ENCODE measurements at places on chromosomes 5 and 9.

DNA sequence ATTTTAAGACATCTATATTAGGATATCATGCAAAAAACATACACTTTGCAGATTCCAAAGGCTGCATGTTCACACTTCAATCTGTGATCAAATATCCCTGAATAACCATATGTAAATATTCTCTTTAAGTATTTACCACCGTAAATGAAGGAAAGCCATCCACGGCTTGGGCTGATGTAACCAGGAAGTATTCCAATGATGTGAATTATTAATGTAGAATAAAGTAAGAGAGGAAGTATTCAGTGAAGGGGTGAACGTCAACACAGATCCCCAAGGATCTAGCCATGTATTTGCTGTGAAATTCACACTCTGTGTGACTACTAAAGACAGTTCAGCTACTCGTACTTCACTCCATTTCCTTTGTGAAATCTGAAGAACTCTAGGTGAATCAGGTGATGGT, 75.2 kb downstream of the CDH6 start:
- DNase-seq: peak; percentile 27

DNA sequence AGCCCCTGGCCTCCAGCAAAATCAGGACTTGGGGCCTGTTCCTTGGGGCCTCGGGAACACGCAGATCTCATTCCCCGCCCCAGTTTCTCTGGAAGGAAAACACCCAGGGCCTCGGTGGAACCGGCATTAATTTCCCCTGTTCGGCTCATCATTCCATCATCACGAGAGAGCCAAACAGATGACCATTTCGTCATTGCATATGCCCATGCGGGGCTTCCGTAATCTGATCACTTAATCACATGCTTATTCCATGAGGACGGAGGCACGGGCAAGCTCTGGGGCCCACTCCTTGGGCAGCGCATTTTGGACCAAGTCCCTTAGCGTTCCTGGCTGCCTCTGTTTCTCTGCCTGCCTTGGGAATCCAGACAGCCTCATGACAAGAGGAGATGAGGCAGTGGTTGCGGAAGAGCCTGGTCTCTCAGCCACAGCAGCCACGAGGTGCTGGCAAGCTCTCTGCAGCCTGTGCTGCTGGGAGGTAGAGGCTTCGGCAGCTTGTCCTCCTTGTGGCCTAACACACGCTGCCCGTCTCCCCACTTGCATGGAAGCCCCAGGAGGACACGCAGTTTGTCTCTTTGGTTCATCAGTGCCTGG, 65.0 kb upstream of the IER5L start:
- DNase-seq: no peak

DNA sequence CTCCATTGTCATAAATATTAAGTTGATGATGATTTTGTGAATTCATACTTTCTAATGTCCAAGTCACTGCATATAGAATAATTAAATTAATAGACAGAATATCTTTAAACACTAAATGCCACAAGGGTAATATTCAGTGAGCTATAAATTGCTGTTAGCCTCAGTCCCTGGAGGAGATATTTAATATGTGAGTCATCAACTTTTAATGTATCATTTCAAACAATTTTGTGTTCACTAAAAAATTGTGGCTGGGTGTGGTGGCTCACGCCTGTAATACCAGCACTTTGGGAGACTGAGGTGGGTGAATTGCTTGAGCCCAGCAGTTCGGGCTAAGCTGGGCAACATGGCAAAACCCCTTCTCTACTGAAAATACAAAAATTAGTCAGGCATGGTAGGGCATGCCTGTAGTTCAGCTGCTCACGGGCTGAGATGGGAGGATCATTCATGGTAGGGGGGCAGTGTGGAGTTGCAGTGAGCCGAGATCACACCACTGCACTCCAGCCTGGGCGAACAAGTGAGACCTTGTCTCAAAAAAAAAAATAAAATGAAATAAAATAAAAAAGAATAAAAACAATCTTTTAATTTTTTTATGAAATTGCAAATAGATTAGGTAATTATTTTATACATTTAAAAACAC, 717.3 kb upstream of the CHD1 start:
- DNase-seq: no peak

GRCh38 chr5:607541-608428, 4.4 kb upstream of the CEP72 start:
- DNase-seq: no peak

- no peak for DNase-seq
These were observed 290.9 kb downstream of the CDK5RAP2 start for GRCh38 chr9:120289098-120289497.
